ENCODE measurements at places on chromosomes 5 and 9. TPM values are rescaled to one million over a fixed set of nuclear protein-coding genes. Genes with fewer than 3 reads are reported as not detected.

GRCh38 chr9:98427491-98427890, 172.0 kb upstream of the TBC1D2 start:
- no peak for DNase-seq

- DNase-seq = no peak
Observed at GRCh38 chr9:78213712-78214111, 22.2 kb upstream of the CEP78 start.

The SPAAR gene
- total RNA-seq = 2.1 TPM

- no peak for DNase-seq
Observed at GRCh38 chr9:120396418-120396817, 183.5 kb downstream of the CDK5RAP2 start.

GRCh38 chr9:135010586-135010860, 76.9 kb upstream of the OLFM1 start:
- DNase-seq = no peak

- DNase-seq = no peak
Observed at GRCh38 chr5:2270467-2270866, 387.7 kb upstream of the IRX4 start.

The KCNIP1 gene
- 0.22 TPM for total RNA-seq

The CDH6 gene
- total RNA-seq = 1.1 TPM

GRCh38 chr9:83563360-83563759, 25.2 kb upstream of the FRMD3 start:
- no peak for DNase-seq

- DNase-seq = no peak
Observed at GRCh38 chr5:154538492-154538891, 60.5 kb upstream of the HAND1 start.

The CEP78 gene
- 11.1 TPM for total RNA-seq

DNA sequence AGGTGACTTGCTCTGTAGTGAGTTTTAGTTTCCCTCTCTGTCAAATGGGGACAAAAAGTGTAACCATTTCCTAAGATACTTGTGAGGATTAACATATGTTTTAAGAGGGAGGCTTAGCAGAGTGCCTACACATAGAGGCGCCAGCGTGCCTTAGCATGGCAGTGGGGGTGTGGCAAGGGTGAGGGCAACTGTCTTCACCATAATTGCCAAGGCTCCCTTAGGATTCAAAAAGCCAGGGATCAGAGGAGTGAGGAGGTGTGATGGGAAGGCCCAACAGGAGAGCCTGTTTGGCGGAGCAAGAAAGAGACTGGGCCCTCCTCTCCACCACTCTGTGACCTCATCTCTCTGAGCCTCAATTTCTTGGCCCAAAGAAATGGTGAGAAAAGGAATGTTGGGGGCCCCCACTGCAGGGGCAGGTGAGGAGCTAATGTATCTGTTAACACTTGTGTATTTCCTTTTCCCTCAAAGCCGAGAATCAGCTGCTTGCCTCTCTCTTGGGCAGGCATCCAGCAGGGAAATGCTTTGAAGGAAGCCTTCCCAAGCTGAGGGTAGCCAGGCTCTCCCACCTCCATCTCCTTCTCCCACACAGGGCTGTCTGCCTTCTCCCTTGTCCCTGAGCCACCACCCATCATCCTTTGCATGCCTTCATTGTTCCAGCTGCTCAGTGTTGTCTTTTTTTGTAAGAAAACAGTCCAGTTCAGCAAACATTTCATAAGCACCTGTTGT, 76.0 kb downstream of the DAB2IP start:
- DNase-seq = no peak
